ENCODE measurements at places on chromosomes 2 and 18. TPM values are rescaled to one million over a fixed set of nuclear protein-coding genes. Genes with fewer than 3 reads are reported as not detected.

- DNase-seq: no peak
Measured at GRCh38 chr18:10038268-10038667, 124.5 kb downstream of the VAPA start.

- peak; percentile 40 for DNase-seq
Measured at GRCh38 chr2:60260639-60261296, 292.7 kb downstream of the BCL11A start.

DNA sequence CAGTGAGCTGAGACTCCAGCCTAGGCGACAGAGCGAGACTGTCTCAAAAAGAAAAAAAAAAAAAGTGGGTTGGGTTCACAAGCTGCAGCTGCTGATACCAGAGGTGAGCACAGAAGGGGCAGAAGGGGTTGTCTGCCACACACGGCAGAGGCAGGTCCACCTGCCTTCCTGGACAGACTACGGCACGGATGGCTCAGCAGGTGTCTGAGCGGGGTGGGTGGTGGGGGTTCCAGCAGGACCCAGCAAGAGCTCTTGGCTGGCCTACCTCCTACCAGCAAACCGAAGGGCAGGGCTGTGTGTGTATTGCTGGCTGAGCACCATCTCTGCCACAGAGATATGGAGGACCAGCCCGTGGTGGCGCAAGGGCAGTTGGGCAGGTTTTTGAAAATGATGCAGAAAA lies 130.4 kb upstream of the ASB18 start:
- DNase-seq: no peak

- DNase-seq: peak; percentile 84
Measured at GRCh38 chr2:222859786-222860612, 837 bp upstream of the ACSL3 start.

- DNase-seq: peak; percentile 66
Measured at GRCh38 chr18:13726972-13727331, 479 bp downstream of the RNMT start.

The MC4R gene
- not detected for total RNA-seq

GRCh38 chr2:129117434-129117833 lies 798.8 kb upstream of the HS6ST1 start:
- DNase-seq: no peak

GRCh38 chr2:65744477-65745200 lies 312.2 kb upstream of the SPRED2 start:
- DNase-seq: no peak

DNA sequence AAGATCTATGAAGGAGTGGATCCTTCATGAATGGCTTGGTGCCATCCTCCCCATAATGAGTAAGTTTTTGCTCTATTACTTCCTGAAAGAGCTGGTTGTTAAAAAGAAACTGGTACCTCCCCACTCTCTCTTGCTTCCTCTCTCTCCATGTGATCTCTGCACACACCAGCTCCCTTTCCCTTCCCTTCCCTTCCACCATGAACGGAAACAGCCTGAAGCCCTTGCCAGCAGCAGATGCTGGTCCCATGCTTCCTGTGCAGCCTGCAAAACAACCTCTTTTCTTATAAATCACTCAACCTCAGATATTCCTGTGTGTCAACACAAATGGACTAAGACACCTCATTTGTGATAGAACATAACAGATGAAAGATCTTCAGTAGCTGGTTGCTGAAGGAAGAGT lies 303.5 kb upstream of the ACVR2A start:
- DNase-seq: no peak

DNA sequence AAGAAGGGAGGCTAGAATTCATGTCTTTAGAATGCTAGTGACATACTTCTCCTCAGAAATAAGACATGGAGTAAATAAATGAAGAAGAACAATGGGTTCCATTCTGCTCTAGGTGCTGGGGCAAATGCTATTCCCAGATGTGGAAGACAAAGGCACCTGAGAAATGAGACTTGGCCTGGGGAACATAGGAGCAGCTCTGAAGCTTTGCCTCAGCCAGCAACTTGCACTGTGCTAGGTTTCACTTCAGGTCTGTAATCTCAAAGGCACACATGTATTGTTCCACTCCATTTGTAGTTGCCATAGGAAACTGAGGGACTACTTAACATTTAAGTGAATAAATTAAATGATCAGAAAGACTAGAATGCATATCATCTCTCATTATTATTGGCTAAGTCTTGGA lies 538.9 kb upstream of the REG3G start:
- DNase-seq: no peak

The KCNJ13 gene
- total RNA-seq: not detected

GRCh38 chr2:25283921-25284320 lies 57.8 kb downstream of the DNMT3A start:
- DNase-seq: no peak

The HOXD10 gene
- not detected for total RNA-seq

DNA sequence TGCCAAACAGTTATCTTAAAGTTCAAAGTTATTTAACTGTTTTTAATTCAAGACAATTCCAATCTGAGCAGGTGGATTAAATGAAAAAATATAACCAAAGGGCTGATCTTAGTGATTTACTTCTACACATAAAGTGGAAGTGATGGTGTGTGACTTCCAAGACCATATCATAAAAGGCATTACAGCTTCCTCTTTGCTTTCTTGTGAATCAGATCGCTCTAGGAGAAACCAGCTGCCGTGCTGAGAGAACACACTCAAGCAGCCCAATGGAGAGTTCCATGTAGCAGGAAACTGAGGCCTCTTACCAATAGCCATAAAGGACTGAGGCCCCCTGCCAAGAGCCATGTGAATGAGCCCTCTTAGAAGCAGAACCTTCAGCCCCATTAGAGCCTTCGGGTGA lies 197.4 kb downstream of the NBAS start:
- no peak for DNase-seq

The SERPINB10 gene
- total RNA-seq: not detected

- no peak for DNase-seq
Measured at GRCh38 chr2:227527351-227527750, 55.4 kb downstream of the AGFG1 start.

The FAM98A gene
- total RNA-seq: 21.2 TPM

The TOGARAM2 gene
- 0.20 TPM for total RNA-seq

DNA sequence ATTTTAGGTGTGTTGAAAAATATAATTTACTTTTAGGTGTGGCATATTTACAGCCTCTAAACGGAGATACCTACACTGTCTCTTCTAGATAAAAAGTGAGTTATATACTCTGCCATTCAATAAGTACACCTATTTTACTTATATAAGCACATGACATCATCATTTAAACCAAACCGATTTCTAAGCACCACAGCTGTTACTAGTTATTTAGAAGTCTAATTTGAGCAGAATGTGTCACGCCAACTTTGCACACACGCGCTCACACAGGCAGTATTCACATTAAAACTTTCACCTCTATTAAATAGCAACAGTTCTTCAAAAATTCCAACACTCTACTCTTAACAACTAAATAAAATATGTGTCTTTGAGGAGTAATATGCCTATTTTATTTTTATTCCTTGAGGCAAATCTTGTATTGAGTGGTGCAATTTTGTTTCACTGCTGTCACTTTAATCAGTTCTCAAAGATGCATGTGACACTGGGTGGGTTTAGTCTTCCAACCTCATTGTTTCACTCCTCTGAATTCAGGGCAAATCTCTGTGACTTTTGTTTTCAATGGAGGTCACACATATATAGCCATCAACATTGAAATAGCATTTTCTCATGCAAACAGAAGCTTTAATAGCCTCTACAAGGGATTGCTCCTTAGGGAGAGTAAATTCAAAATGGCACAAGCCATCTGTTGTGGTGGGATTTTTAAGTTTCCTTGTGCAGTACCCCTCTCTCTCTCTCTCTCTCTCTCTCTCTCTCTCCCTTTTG lies 721.0 kb downstream of the PLCL1 start:
- no peak for DNase-seq

The RUFY4 gene
- total RNA-seq: not detected

DNA sequence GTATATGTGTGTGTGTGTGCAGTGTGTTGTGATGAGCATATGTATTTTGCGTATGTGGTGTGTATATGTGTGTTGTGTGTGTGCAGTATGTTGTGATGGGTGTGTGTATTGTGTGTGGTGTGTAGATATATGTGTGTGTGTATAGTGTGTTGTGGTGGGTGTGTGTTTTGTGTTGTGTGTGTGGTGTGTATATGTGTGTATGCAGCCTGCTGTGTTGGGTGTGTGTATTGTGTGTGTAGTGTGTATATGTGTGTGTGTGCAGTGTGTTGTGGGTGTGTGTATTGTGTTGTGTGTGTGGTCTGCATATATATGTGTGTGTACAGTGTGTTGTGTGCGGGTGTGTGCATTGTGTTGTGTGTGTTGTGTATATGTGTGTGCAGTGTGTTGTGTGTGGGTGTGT lies 23.9 kb downstream of the ACKR3 start:
- DNase-seq: no peak

GRCh38 chr2:239467956-239468490 lies 67.2 kb upstream of the HDAC4 start:
- DNase-seq: no peak

The WNT10A gene
- 14.9 TPM for total RNA-seq

DNA sequence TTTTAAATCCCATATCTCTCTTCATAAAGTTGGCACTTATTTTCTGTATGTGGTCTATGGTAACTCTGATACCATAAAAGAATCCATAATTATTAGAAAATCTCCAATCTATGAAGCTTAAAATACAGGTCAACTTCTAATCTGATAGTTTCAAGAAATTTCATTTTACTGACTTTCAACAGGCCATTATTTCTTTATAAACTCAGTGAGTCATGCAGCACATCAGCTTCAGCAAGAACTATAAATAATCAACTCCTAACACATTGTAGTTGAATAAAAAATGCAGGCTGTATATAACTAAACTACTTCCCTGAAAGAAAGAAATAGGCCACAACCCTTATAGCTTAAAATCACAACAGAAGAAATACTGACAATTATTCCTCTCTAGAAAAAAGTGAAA lies 204.3 kb upstream of the CCDC150 start:
- no peak for DNase-seq

GRCh38 chr2:238489431-238489830 lies 62.7 kb downstream of the ASB1 start:
- no peak for DNase-seq

The CD207 gene
- not detected for total RNA-seq

- DNase-seq: no peak
Measured at GRCh38 chr2:110770959-110771431, 38.6 kb downstream of the ACOXL start.

- DNase-seq: peak; percentile 5
Measured at GRCh38 chr2:148130581-148130980, 109.7 kb downstream of the MBD5 start.

DNA sequence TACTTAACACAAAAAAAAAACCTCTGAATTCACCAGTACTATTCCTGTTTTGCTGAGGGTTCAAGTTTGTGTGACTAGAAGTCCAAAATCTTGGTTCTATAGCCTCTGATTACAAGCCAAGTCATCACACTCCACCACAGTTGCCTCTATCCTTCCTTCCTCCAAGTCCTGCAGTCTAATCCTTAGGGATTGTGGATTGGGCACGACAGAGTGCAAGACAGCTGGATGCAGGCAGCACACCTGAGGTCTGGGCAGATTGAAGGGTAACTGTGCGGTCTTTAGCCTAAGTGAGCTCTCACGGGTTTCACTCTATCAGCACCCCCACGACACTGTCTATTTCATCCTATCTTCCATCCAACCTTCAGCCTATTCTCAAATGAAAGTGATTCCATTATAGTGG lies 299.4 kb upstream of the ID2 start:
- no peak for DNase-seq

The AQP4 gene
- total RNA-seq: not detected

The TWSG1 gene
- total RNA-seq: 15.9 TPM

The SERPINB13 gene
- not detected for total RNA-seq

The CNGA3 gene
- total RNA-seq: not detected

GRCh38 chr18:26579941-26580618 lies 31.7 kb upstream of the KCTD1 start:
- peak; percentile 83 for DNase-seq

The RTP5 gene
- total RNA-seq: not detected

The TSPYL6 gene
- not detected for total RNA-seq

GRCh38 chr2:20632446-20632990 lies 18.4 kb downstream of the HS1BP3 start:
- no peak for DNase-seq

The NR4A2 gene
- 4.1 TPM for total RNA-seq

GRCh38 chr2:67579806-67580205 lies 182.7 kb downstream of the ETAA1 start:
- no peak for DNase-seq

The PSTPIP2 gene
- not detected for total RNA-seq

The DNER gene
- total RNA-seq: not detected

The IFIH1 gene
- total RNA-seq: 8.7 TPM

The YWHAQ gene
- total RNA-seq: 342 TPM

DNA sequence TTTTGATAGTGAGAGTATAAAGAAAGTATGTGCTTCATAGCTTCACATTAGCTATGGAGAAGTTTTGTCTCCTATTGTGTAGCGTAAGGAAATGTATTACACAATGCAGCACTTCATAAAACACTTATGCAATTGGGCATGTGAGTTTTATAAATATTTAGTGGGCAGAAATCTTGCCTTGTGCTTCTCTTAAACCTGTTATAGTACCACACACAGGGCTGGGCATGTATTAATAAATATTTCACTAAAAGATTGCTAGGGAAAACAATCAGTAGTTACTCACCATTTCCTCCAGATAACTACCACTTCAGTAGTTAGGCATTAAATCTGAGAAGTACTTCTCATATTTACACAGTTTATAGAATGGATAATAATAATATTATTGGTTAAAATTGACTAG lies 1080.8 kb upstream of the PIK3C3 start:
- no peak for DNase-seq

DNA sequence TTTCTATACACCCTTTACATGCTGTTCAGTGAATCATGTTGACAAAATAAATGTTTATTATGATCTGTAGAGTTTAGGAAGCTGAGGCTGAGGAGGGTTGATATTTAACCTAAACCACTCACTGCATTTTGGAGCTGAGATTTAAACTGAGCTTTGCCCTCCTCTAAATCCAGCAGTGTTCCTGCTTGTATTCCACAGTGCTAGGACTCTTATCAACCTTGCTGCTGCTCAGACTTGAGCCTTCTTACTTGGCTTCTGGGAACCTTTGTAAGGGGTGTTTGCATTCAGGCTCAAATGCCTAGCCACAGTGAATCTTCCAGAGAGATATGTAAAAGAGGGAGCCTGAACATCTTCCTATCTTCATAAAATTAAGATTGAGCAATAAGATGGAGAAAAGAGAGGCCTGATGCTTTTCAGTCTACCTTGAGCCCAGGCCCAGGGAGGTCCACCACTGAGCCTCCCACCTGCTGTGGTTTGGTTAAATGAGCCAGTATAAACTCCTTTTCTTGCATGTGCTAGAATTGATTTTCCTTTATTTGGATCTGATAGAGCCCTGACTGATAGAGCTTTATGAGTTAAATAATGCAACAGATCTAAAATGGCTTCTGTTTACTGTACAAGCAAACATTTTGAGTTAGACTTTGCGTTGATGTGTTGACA lies 149.7 kb downstream of the GULP1 start:
- DNase-seq: no peak
